ENCODE measurements at places on chromosomes 2 and 18.

DNA sequence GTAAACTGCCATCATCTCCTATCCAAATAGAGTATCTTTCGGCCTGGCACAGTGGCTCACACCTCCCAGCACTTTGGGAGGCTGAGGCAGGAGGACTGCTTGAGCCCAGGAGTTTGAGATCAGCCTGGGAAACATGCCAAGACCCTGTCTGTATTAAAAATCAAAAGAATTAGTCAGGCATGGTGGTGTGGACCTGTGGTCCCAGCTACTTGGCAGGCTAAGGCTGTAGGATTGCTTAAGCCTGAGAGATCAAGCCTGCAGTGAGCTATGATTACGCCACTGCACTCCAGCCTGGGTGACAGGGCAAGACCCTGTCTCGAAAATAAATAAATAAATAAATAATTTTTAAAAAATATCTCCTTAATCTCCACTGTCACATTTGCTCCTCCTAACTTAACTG, 14.7 kb upstream of the ARPC2 start:
- DNase-seq, result no peak

DNA sequence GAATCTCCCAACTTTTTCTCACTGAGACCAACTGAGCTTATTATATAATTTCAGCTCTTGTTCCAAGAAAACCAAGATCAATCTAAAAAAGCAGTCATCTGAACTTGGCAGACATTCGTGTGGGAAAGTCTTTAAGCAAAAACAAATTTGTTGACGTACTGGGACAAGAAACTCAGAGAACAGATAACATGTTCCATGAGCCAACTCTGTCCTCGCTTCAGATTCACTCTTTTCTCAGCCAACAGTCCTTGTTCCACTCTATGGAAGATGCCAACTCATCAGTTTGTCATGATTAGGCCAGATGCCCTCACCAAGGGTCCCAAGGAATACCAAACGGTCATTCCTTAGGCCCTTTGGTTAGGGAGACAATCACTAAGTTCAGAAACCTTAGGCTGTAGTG, 224.2 kb upstream of the CTAGE1 start:
- no peak for DNase-seq

- no peak for DNase-seq
Observed at GRCh38 chr2:35374845-35375244, 980.7 kb upstream of the CRIM1 start.

DNA sequence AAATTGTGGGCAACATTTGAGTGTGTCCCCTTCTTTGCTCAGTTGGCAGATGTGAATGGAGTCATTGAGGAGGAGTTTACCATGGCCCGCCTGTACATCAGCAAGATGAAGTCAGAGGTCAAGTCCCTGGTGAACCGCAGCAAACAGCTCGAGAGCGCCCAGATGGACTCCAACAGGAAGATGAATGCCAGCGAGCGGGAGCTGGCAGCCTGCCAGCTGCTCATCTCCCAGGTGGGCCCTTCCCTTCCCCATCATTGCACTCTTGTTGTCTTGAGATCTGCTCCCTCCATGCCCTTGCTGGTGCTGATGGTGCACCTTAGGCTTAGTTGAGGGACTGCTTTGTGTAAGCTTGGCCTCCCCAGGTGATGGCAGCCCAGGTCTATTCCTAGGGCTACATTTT, 47.5 kb upstream of the LYPD6B start:
- no peak for DNase-seq

GRCh38 chr2:238247841-238248453, 8.1 kb upstream of the HES6 start:
- DNase-seq, result no peak

DNA sequence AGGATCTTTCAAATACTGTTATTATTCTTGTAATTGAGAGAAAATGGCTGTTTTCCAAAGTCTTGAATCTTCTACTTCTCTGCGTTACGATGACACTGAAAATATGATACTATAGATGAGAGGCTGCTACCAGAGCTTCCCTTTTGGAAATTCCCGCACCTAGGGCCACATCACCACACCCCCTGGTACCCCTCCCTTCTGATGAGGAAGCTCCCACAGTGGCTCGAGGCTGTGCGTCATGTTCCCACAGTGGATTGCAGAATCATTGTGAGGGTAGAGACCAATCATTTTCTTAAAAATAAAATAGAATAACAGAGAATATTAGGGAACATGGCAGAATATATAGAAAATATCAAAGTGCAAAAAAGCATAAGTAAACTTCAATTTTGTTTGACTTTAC, 268.9 kb upstream of the SMIM21 start:
- no peak for DNase-seq

GRCh38 chr2:29039718-29040480, 34.4 kb downstream of the PCARE start:
- DNase-seq, result no peak

DNA sequence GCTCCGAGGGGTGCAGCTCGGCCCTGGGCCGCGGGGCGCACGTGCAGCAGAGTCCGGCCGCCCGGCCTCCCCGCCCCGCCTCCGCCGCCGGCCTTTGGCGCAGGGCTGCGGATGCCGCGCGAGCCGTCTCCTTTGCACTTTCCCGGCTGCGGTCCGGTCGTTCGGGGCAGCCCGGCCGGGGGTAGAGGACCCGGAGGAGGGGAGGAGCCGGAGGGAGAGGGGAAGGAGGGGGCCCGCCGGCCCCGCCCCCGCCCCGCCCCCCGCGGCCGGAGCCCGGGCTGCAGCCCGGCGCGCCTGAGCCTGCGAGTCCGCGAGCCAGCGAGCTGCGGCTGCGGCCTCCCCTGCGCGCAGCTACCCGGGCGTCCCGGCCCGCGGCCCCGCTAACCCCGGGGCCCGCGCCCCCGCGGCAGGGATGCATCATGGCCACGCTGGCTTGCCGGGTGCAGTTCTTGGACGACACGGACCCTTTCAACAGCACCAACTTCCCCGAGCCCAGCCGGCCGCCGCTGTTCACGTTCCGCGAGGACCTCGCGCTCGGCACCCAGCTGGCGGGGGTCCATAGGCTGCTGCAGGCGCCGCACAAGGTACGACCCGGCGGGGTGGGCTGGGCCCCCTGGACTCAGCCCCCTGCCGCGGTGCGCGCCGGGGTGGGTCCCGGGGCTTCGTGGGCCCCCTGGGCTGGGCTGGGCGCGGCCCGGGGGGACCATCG, at the start of gene FHOD3:
Gene FHOD3 (plus strand): TSS at position 297 of the 709 bp plus-strand sequence. CDS start 123 bp downstream, at position 420.
- DNase-seq, result no peak

GRCh38 chr2:28678175-28678855, 73.3 kb upstream of the PPP1CB start:
- no peak for DNase-seq

DNA sequence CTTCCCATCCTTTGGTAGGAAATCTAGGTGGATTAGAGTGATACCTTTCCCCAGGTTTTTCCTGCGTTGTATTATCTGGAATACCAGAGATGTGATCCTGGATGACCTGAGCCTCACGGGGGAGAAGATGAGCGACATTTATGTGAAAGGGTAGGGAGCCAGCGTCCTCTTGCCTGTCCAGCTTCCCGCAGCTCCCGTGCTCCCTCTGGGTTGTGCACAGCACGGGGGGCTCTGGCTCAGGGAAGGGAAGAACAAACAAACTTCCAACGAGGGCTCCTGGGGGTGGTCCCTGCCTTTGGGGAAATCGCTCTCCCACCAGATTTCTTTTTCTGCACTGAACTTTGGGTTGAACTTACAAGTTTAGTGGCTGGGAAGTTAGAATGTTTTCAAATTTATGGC, 215.7 kb downstream of the DYSF start:
- no peak for DNase-seq

- no peak for DNase-seq
Observed at GRCh38 chr2:133171393-133172004, 396.8 kb downstream of the NCKAP5 start.

DNA sequence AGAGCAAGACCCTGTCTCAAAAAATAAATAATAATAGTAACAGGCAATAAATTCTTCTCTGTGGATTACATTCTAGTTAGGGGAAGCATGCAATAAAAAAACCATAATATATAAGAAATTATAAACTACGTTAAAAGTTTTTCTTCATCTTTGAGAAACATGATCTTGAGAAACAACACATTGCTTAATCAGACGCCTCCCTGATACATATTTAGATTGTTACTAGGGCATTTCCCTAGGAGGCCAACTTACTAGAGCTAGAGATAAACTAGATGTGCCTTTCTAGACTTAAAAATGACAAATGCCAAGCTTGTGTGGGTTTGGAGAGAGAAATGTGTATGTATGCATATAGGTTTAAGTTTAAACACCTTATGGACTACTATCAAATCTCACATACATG, 76.3 kb upstream of the GALNT5 start:
- DNase-seq, result no peak

- no peak for DNase-seq
Observed at GRCh38 chr2:180655842-180656454, 324.5 kb upstream of the UBE2E3 start.

GRCh38 chr2:23583467-23583866, 198.5 kb downstream of the KLHL29 start:
- no peak for DNase-seq

DNA sequence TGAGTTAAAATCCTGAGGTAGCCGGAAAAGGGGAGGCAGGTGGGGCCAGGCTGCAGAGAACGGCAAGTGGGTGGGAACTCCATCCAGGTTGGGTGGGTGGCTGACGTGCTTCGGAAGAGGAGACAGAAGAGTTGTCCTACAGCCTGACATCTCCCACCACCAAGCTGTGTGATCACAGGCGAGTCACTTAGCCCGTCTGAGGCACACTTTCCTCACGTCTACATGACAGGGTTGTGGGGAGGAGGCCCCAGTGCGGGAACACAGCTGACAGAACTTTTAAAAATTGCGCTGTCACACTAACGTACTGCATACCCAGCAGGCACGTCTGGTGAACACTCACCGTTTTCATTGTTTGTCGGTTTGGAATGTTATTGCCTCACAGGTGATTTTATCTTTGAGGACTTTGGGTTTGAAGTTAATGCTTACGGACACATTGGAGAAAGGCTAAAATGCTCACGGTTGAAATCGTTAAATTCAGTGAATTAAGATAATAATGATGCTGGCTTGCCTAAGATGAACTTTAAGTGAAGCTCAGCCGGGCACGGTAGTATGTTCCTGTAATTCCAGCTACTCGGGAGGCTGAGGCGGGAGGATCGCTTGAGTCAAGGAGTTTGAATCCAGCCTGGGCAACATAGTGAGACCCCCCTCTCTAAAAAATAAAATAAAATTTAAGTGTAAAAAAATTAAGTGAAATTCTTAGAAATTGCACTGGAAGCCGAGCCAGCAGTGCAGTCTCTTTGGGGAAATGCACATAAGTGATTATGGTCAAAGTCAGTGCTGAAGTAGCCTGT, 8.9 kb downstream of the EMILIN2 start:
- DNase-seq, result no peak

GRCh38 chr18:6547476-6547875, 132.8 kb upstream of the L3MBTL4 start:
- no peak for DNase-seq

DNA sequence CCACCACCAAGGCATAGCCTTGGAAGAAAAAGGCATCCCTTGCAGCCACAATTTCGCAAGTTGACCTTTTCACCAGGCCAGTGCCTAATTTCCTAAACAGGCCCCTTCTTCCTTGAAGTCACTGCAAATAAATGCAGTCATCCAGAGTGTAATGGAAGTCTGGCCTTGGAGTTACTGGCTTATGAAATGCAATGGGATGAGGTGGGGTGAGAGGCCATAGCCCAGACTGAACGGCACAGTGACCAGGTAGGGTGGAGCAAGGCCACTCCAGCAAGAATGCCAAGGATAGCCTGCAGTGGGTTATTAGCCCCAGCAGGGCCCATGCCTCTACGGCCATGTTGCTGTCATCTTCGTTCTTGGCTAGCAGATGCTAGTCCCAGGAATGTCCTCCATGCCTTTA, 68.4 kb downstream of the BCL11A start:
- no peak for DNase-seq

DNA sequence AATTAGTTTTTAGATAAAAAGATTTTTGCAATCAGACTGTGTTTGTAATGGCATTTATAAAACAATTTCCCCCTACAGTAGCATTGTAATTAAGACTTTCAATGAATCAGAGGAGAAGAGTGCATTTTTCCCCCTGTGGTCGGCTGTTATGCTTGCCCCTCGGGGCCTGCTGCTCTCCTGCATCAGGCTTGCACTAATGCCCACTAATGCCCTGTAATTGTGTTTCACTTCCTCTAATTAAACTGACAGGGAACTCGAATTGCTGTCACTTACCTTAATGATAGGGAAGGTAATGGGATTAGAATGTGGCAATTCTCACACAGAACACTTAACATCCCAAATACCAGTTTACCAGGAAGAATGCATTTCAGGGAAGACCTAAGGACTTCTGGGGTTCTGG, 61.2 kb upstream of the LRRTM1 start:
- DNase-seq, result no peak

DNA sequence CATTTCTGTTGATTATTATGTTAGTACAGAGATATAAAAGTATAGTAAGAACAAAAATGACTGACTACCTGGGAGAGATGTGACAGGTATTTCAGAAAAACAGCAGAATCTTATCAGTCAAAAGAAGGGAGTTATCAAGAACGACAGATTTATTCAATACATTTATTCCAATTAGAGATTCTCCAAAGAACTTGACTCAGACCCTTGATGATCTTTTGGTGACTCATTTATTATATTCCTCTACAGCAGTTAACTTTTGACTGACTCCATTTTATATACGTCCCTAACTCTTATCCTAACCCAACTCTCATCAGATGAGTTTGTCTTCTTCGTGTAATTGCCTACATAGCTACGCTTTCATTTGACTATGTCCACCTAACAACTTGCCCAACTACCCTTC, 91.1 kb downstream of the C2orf74 start:
- no peak for DNase-seq

GRCh38 chr2:157420771-157421323, 23.0 kb downstream of the CYTIP start:
- DNase-seq, result no peak

DNA sequence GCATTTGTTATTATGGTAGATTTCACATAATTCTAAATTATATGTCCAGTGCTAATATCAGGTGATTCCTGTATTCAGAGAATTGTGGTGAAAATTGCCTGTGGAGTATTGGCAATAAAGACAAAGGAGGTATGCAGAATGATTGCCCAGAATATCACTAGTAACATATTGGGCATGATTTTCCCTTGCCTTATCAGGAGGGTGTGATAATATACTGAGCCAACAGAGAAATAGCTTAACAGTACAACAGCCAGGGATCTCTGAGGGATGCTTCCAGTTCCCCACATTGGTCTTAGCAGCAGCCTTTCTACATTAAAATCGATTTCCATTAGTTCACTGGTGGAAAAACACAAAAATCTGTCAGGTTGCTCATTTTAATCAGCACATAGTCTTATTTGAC, 122.9 kb upstream of the COL3A1 start:
- no peak for DNase-seq

DNA sequence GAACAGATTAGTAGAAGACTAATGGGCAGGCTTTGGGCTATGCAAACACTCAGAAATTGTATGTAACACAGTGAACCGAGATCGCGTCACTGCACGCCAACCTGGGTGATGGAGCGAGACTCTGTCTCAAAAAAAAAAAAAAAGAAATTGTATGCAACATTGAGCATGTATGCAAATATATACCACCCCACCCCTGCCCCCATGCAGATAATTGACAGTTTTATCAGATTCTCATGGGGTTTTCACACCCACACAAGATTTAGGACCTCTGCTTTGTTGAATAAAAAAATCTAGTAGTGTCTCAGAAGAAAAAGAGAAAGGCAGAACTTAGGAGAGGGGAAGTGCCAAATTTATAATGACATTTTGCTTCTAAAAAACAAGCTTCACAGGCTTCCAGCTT, 131.6 kb upstream of the FN1 start:
- DNase-seq, result no peak

All from RWPE2 (cell line).